ENCODE measurements at places on chromosomes 13 and 19. TPM values are rescaled to one million over a fixed set of nuclear protein-coding genes. Genes with fewer than 3 reads are reported as not detected.

CASP14 gene
- not detected for total RNA-seq

ZNF382 gene
- 0.32 TPM for total RNA-seq

MTUS2 gene
- total RNA-seq, result 8.9 TPM

KIR2DL3 gene
- not detected for total RNA-seq

ZNF570 gene
- 2.3 TPM for total RNA-seq

CRLF1 gene
- total RNA-seq, result 638 TPM

COX7A1 gene
- 51.2 TPM for total RNA-seq

ZNF211 gene
- 9.9 TPM for total RNA-seq

DOCK6 gene
- total RNA-seq, result 140 TPM

CFD gene
- total RNA-seq, result 1,680 TPM

NTN5 gene
- total RNA-seq, result not detected

- H3K36me3 ChIP-seq, result no peaks in the 10 kb centered on the region
- DNase-seq, result no peak
- no peaks in the 10 kb centered on the region for H3K27me3 ChIP-seq
- no peak overlapping the region for H3K4me3 ChIP-seq
- H3K27ac ChIP-seq, result no peak overlapping the region
Measured at GRCh38 chr19:32526895-32527294, 54.1 kb upstream of the PDCD5 start.

- H3K36me3 ChIP-seq, result no peaks in the 10 kb centered on the region
- peaks cover 11% of the 10 kb centered on the region for H3K4me1 ChIP-seq
- no peak overlapping the region for H3K4me3 ChIP-seq
- DNase-seq, result no peak
- H3K27ac ChIP-seq, result peak overlapping the region; percentile 86
- H3K27me3 ChIP-seq, result no peaks in the 10 kb centered on the region
Measured at GRCh38 chr13:26425443-26426358, 131.8 kb upstream of the WASF3 start.

DNA sequence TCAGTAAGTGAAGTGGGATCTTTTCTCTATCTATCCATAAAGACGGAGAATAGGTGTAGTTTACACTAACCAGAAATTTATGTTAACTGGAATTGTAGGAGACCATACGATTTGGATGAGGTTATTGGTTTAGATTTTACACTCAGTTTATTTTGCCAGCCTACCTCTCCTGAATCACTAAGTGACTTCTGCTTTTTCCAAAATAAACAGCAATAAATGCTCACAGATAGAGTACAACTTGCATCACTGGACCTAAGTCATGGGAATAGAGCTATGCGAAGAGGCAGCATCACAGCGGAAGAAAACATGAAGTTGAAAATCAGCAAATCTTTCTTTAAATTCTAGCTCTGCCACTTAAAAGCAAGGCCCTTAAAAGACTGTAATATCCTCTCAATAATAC lies 781.0 kb downstream of the LIG4 start:
- DNase-seq, result no peak
- H3K4me1 ChIP-seq, result no peaks in the 10 kb centered on the region
- H3K27ac ChIP-seq, result no peak overlapping the region
- H3K27me3 ChIP-seq, result no peaks in the 10 kb centered on the region
- H3K4me3 ChIP-seq, result no peak overlapping the region

GRCh38 chr19:7415163-7415856 lies 66.6 kb downstream of the ARHGEF18 start:
- no peaks in the 10 kb centered on the region for H3K36me3 ChIP-seq
- H3K4me3 ChIP-seq, result no peak overlapping the region
- DNase-seq, result no peak
- no peaks in the 10 kb centered on the region for H3K27me3 ChIP-seq

GRCh38 chr13:29108068-29108786 lies 288.1 kb downstream of the MTUS2 start:
- no peaks in the 10 kb centered on the region for H3K27me3 ChIP-seq
- no peak overlapping the region for H3K4me3 ChIP-seq
- H3K36me3 ChIP-seq, result no peaks in the 10 kb centered on the region
- DNase-seq, result no peak
- peaks cover 25% of the 10 kb centered on the region for H3K4me1 ChIP-seq
- H3K27ac ChIP-seq, result peak overlapping the region; percentile 22

DNA sequence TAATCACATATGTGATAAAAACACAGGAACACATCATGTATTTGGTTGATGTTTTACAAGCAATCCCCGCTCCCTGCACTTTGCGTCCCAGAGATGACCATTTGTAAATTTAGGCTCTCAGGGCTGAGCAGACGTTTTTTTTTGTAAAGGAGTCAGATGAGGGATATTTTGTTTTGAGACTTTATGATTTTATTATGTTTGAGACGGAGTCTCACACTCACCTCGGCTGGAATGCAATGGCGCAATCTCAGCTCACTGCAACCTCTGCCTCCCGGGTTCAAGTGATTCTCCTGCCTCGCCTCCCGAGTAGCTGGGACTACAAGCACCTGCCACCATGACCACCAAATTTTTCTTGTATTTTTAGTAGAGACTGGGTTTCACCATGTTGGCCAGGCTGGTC lies 1.4 kb downstream of the TLE6 start:
- H3K4me3 ChIP-seq, result no peak overlapping the region
- no peaks in the 10 kb centered on the region for H3K27me3 ChIP-seq
- H3K36me3 ChIP-seq, result no peaks in the 10 kb centered on the region
- H3K4me1 ChIP-seq, result peaks cover 26% of the 10 kb centered on the region
- DNase-seq, result no peak

GRCh38 chr13:113360446-113360845 lies 3.5 kb downstream of the GRTP1 start:
- H3K4me3 ChIP-seq, result no peak overlapping the region
- no peaks in the 10 kb centered on the region for H3K36me3 ChIP-seq
- no peak for DNase-seq
- peaks cover 5% of the 10 kb centered on the region for H3K27me3 ChIP-seq

GRCh38 chr13:92591117-92591516 lies 635.5 kb upstream of the GPC6 start:
- no peak overlapping the region for H3K4me3 ChIP-seq
- H3K27ac ChIP-seq, result no peak overlapping the region
- no peak for DNase-seq

DNA sequence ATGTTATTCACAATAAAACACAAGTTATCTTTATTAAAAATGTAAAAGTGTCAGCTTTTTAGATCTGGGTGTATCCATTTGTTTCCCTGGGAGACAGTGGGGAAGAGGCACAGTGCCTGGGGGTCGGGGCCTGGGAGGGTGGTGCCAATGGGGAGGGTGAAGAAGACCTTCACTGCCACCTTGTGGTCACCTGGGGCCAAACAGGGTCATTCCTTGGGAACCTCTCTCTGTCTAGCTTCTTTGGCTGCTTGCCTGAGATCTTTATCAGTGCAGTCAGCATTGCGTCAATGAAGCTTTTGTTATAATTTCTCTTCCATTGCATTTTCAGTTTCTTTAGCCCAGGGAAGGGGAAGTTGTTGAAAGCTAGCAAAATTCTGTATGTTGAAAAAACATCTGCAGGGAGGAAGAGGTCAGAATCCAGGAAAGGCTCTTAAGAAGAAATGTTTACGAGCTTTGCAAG lies 39.1 kb downstream of the PCDH8 start:
- no peak for DNase-seq
- H3K36me3 ChIP-seq, result no peaks in the 10 kb centered on the region
- H3K4me3 ChIP-seq, result no peak overlapping the region
- no peaks in the 10 kb centered on the region for H3K4me1 ChIP-seq
- H3K27me3 ChIP-seq, result no peaks in the 10 kb centered on the region
- H3K27ac ChIP-seq, result no peak overlapping the region

- no peak overlapping the region for H3K27ac ChIP-seq
- no peaks in the 10 kb centered on the region for H3K4me1 ChIP-seq
- no peaks in the 10 kb centered on the region for H3K27me3 ChIP-seq
- no peak overlapping the region for H3K4me3 ChIP-seq
Measured at GRCh38 chr19:6925801-6926751, 38.7 kb downstream of the ADGRE1 start.

GRCh38 chr19:55068950-55069864 lies 6.3 kb upstream of the RDH13 start:
- no peaks in the 10 kb centered on the region for H3K27me3 ChIP-seq
- H3K36me3 ChIP-seq, result no peaks in the 10 kb centered on the region
- no peak for DNase-seq

- H3K36me3 ChIP-seq, result no peaks in the 10 kb centered on the region
- peak overlapping the region; percentile 89 for H3K4me3 ChIP-seq
- H3K4me1 ChIP-seq, result no peaks in the 10 kb centered on the region
- no peaks in the 10 kb centered on the region for H3K27me3 ChIP-seq
- H3K27ac ChIP-seq, result peak overlapping the region; percentile 97
- DNase-seq, result no peak
Measured at GRCh38 chr13:80337288-80338081, 3.4 kb downstream of the SPRY2 start.

DNA sequence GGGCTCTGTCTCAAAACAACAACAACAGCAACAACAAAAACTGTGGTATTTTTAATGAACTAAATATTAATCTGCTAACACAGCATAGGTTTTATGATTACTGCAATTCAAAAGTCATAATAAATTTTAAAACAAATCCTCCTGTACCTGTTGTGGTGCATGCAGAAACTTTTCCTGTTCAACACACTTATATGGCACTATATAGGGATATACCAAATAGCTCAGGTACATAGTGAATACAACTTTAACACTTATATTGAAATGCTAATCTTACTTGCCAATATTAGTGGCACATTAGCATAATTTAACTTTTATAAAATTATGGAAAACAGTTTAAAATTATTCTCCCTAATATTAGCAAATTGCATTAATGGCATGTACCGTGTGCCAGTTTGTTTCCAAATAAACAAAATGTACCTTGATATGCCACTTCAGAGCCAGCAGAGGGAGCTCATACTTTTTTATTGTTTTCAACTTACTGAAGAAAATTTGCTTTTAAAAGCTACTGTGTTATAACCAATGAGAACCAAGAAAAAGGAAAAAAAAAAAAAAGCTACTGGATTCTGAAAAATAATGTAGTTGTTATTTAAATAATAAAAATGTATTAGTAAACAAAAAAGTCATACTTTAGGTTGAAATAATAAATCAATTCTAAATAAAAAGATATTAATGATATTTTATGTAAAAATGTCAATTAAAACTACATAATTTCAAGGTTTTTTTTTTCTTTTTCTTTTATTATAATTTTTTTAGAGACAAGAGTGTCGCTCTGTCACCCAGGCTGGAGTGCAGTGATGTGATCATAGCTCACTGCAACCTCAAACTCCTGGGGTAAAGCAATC lies 18.0 kb upstream of the RBM26 start:
- H3K27ac ChIP-seq, result no peak overlapping the region
- no peaks in the 10 kb centered on the region for H3K27me3 ChIP-seq
- no peaks in the 10 kb centered on the region for H3K36me3 ChIP-seq

GRCh38 chr13:78659450-78659730 lies 435 bp upstream of the OBI1 start:
- H3K4me3 ChIP-seq, result peak overlapping the region; percentile 94
- H3K36me3 ChIP-seq, result no peaks in the 10 kb centered on the region
- no peaks in the 10 kb centered on the region for H3K27me3 ChIP-seq
- H3K4me1 ChIP-seq, result peaks cover 12% of the 10 kb centered on the region
- no peak for DNase-seq

GRCh38 chr19:44753932-44754749 lies 5.6 kb downstream of the BCL3 start:
- H3K27me3 ChIP-seq, result no peaks in the 10 kb centered on the region
- DNase-seq, result peak; percentile 78
- peak overlapping the region; percentile 41 for H3K4me3 ChIP-seq
- peaks cover 10% of the 10 kb centered on the region for H3K36me3 ChIP-seq
- peak overlapping the region; percentile 84 for H3K27ac ChIP-seq

DNA sequence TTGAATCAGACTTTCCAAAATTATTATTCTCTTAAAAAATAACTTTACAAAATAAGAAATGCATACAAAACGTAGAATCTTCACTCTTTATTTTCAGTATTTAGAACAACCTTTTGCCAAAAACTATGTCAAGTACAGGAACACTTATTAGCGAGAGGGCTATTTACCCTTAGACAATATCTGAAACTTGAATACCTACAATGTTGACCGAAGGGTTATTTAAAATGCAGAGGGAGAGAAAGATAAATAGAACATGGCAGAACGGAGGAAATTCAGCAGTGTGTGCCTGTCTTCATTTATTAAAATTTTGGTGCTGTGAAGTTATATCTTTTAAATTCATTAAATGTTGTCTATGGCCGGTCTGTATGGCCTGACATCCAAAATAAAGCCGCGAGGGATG lies 198.8 kb downstream of the EFNB2 start:
- H3K4me3 ChIP-seq, result no peak overlapping the region
- H3K4me1 ChIP-seq, result no peaks in the 10 kb centered on the region

DNA sequence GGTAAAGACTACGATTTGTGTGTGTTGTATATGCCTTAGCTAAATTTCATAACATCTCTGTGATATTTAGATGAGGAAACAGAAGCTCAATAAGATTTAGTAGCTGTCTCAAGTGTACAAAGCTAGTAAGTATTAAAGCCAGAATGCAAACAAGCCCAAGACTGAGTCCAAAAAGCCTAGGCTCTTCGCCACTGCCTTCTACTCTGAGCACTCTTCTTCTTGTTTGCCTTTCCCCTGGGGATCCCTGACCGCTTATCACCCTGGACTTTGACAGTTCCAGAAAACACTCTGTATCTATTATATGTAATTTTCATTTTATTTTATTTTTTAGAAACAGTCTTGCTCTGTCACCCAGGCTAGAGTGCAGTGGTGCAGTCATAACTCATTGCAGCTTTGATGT lies 5.8 kb downstream of the TM9SF2 start:
- no peaks in the 10 kb centered on the region for H3K27me3 ChIP-seq
- no peak for DNase-seq
- H3K4me3 ChIP-seq, result no peak overlapping the region
- H3K4me1 ChIP-seq, result peaks cover 19% of the 10 kb centered on the region
- H3K36me3 ChIP-seq, result peaks cover 6% of the 10 kb centered on the region
- no peak overlapping the region for H3K27ac ChIP-seq

GRCh38 chr19:53431399-53432087 lies at the start of gene ZNF761:
Gene ZNF761, plus strand, starts transcription at chr19:53431984. Its CDS starts 15,285 bp downstream, at chr19:53447269.
- no peaks in the 10 kb centered on the region for H3K4me1 ChIP-seq
- H3K27ac ChIP-seq, result peak within 1 kb of the TSS; percentile 77
- H3K36me3 ChIP-seq, result peaks cover 20% of the 10 kb centered on the region
- peak within 1 kb of the TSS; percentile 96 for H3K4me3 ChIP-seq

DNA sequence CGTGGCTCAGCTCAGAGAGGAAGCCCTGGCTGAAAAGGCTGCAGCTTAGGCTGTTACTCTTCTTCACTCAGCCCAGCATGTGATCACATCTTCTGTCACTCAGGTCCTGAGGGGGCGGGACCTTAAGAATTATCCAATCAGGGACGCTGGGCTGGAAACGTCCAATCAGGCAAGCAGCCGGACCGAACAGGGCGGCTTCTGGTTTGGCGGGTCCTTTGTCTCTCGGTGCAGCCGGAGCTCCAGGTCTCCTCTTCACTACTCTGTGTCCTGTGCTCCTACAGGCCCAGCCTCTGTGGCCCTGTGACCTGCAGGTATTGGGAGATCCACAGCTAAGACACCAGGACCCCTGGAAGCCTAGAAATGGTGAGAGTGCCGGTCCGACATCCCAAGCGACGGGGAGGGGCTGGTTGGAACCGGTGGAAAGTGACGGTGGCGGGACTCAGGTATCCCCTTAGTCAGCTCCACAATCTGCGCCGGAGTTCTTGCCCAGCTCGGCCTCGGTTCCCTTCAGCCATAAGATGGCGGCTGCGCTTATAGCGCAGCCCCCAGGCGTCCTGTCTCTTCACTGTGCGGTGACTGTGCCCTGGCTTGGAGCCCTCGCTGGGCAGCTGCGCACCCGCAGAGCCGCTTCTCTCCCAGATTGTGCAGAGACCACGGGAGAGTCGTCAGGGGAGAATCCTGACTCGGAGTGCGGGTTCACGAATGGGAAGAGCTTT lies at the start of gene ZNF93:
ZNF93 (plus strand) TSS at position 218 of the 716 bp plus-strand sequence; CDS start at position 361, 143 bp downstream.
- H3K27me3 ChIP-seq, result no peaks in the 10 kb centered on the region
- H3K27ac ChIP-seq, result peak within 1 kb of the TSS; percentile 77
- H3K4me3 ChIP-seq, result peak within 1 kb of the TSS; percentile 80

Data from ascending aorta (tissue), 2 donors.